ENCODE measurements at places on chromosomes 6 and 20.
A peak's percentile ranks its signal among the peaks of the same experiment; 100 is the strongest.

- peak; percentile 82 for ATAC-seq
Measured at GRCh38 chr6:42783177-42783875, 1.5 kb downstream of the BICRAL start.

- ATAC-seq = no peak
Measured at GRCh38 chr6:116127771-116128493, 2.0 kb upstream of the COL10A1 start.

DNA sequence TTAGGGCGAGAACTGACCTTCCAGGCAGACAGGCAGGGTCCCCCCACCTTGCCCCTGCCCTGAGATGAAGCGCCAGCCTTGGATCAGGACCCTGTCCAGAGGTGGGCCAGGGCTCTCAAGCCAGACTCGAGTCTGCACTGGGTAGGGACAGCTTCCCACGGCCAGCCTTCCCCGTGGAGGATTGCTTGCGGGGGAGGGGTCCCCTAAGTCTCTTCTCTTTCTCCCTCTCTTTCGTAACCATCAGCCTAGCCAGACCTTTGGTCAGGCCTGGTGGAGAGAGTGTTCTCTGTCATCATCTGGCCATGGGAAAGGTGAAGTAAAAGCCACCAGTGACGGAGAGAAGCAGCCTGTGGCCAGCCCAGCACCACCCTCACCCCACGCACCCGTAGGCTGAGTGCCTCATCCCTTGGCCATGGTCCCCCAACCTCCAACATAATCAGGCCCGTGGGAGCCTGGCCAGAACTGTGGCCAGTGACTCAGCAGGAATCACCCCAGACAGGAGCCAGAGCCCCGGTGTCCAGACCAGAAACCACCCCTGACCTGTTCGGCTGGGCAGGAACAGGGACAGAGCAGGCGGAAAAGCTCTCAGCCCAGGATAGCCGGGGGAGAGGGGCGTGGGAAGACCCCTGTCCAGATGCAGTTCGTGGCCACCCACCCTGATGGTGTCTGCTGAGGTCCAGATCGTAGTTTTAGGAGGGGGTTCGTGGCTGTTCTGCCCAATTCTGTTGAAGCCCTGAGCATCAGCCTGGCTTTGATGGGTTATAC is 47.1 kb downstream of the SNAI1 start:
- no peak for ATAC-seq

DNA sequence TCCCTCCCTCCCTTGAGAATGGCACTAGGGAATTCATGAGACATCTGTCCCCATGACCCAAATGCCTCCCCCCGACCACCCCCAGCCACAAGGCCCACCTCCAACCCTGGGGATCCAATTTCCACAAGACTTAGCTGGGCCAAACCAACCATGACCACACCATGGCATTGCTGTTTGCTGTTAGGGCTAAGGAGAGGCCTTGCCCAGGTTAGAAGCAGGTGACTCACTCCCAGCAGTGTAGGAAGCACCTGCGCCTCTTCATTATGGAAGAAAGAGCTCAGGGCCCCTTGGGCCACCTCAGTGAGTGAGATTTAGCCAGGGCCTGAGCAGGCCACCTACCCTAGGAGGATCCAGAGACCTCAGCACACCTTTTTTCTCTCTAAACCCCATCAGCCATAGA is 337.9 kb downstream of the TAF4 start:
- ATAC-seq = no peak

- ATAC-seq = no peak
Measured at GRCh38 chr20:41599699-41600104, 18.5 kb downstream of the CHD6 start.

- ATAC-seq = no peak
Measured at GRCh38 chr6:85403331-85404015, 46.4 kb upstream of the NT5E start.

GRCh38 chr6:142695016-142695415 is 250.0 kb downstream of the HIVEP2 start:
- no peak for ATAC-seq

- ATAC-seq = peak; percentile 62
Measured at GRCh38 chr20:43799150-43799711, 72.4 kb upstream of the GTSF1L start.

- no peak for ATAC-seq
Measured at GRCh38 chr6:39835821-39836295, 43.7 kb downstream of the DAAM2 start.

DNA sequence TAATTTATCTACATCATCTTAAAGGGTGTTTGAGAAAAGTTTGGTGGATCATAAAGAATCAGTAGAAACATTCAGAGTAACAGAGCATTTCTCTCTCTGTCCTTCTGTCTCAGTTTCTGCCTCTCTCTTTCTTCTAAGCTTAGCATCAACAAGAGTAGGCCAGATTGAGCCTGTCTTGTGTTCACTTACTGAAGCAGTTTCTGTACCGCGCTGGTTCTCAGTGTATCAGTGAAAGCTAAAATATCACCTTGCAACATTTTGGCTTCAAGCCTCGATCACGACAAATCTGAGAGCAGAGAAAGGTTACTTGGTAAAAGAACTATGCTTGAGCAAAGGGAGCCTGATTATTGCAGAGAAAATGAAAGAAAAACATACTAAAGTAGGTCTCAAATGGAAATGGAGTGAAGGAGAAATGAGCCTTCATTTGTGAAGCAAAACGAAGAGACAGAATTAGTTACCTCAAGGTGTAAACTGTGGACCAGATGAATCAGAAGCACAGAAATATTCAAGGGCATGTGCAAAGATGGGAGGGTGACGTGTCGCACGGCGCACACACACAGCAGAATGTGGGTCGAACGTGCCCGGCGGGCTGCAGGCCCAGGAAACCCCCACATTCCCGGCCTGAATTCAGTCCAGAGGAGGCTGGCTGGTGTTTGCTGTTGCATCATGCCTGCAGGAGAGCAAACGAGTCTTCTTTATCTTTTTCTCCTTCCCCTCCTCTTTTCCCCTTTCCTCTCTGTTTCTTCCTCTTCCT is 509.3 kb downstream of the QKI start:
- no peak for ATAC-seq

DNA sequence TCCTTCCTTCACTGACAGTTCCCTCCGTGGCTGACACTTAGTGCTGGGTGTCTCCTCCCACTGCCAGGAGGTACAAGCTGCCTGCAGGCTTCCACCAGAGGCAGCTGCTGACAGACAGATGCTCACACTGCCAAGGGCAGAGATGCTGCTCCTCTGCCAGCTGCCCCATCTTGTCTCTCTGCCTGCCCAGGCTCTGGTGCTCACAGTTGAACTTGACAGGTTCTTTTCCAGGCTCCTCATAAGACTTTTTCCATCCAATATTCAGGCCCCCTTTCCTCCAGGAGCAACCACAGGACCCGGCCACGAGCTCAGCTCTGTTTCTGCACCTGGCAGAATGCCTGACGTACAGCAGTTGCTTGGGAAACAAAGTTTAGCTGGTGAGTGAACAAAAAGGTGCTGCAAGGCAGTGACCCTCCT is 79.8 kb downstream of the PSMB1 start:
- no peak for ATAC-seq

DNA sequence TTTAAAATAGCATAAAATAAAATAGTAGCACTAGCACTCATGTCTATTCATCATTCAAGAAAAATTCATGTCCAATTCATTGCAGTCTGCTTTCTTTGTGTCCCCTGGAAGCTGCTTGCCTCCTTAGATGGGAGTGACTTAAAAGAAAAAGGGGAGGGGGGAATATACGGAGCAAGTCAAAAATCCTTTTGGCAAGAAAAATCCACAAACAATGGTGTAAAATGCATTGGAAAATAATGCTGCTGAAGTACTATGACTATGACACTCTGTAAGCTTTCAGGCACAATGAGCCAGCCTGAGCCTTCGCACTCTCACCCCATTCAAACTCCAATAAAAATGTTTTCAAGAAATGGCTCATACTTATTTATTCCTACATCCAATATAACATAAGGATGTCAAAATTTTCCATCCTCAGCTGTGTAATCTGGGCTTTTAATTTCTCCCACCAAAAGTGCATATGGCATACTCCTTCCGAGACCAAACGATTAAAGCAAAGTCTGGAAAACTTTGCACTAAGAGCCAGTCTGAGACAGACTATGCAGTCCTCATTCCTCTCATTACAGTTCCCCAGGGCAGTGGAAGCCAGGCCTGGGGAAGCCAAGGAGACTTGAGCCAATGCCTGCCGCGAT is 790 bp downstream of the NEDD9 start:
- ATAC-seq = no peak

DNA sequence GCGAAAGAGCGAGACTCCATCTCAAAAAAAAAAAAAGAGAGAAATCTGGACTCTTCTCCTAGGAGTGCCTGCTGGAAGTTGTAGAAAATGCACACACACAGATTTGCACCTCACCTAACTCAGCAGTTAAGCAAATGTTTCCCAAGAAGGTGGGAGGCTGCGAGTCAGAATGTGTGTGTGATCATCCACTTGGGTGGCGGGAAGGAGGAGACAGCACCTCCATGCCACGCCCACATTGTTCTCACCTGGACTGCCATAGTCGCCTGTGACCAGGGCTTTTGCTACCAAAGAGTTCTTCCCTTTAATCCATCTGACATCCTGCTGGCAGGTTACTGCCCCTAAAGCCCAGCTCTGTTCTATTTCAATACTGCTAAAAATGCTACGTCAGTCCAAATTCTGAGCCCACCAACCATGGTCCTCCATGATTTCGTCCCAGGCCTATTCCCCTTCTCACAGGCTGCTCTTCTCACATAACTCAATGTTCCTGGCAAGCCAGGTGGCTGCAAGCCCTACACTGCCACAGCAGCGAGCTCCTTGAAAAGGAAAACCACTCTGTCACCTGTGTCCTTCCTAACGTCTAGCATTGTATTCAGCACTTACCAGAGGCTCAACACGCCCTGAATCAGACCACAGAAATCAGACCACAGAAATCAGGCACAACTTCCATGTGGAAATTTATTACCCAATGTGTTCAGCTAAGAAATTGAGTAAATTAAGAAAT is 77.5 kb downstream of the PSMG4 start:
- no peak for ATAC-seq

DNA sequence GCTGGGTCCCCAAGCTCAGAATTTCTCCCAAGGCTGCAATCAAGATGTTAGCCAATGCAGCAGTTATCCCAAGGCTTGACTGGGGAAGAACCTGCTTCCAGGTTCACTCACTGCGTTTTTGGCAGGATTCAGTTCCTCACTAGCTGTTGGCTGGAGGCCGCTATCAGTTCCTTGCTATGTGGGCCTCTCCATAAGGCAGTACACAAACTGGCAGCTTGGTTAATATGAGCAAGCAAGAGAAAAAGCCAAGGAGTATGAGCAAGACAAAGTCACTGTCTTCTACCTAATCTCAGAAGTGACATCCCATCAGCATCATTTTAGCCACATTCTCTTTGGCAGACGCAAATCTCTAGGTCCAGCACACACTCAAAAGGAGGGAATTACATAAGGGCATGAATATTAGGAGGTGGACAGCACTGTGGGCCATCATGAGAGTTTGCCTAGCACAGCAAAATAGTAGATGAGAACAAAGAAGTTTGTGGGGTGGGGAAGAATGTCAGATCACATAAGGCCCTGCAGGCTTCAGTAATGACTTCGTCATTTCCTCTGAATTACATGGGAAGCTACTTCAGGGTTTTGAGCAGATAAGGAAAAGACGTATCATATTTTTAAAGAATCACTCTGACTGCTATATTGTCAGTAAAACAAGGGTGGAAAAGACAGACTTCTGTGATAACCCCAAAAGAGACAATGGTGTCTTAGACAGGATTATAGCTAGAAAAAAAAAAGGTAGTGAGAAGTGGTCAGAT is 25.5 kb downstream of the LMBRD1 start:
- ATAC-seq = no peak

DNA sequence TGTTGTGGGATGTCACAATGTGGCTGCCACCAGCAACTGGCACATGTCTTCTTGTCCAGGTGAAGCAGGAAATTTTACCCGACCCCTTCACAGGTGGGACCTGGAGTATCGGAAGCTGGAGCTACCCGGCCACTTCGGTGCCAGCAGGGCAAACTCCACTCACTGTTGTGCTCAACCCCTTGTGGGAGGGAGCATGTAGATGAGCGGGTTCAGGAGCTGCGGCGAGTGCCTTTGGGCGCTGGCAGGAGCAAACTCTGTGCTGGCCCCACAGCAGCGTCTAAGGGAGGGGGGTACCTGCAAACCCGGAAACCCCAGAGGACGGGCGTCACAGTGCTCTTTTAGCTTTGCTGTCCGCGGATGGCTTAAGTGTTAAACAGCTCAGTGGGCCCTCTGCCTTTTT is 20.7 kb upstream of the SULF2 start:
- ATAC-seq = no peak

- ATAC-seq = peak; percentile 64
Measured at GRCh38 chr6:109491207-109491938, 8.4 kb upstream of the ZBTB24 start.

- ATAC-seq = no peak
Measured at GRCh38 chr6:32220021-32220420, 3.8 kb downstream of the NOTCH4 start.

DNA sequence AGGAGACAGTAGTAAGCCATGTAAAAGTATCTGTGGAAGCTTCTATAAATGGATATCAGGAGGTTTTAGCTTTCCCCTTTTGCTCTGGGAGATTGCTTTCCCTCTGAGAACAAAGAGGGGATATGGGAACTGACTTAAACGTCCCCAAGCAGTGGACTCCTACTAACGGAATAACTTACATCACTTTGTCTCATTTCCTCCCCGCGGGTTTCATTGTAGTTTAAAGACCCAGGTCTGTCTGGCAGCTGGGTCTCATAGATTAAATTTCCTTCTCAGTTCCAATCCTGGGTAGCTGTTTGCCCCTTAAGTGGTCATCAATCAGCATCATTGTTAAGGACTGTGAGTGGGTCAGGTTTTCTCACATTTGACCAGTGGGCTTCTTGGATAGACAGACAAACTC is 68.7 kb downstream of the PLAGL1 start:
- no peak for ATAC-seq

DNA sequence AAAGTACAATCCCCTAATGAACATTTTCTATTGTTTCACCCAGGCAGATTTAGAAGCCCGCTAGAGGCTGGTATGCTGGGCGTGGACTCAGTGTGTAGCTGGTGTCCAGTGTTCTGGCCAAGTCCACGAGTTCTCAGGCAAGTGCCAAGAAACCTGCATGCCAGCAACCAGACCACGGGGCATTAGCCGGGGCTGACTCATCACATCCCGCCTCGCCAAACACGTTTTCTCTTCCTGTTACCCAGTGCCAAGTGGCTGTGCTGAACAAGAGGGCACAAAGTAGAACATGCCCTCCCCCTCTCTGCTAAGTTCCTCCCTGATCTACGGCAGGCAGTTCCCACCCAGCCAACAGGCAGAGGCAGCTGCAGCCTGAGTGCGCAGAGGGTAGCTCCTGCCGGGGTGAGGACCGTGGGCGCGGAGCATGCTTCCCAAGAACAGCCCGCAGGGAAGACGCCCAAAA is 29.6 kb downstream of the RAMACL start:
- ATAC-seq = peak; percentile 39

- ATAC-seq = no peak
Measured at GRCh38 chr6:30206799-30207618, 6.2 kb downstream of the TRIM26 start.

GRCh38 chr6:163014736-163015135 is 287.0 kb downstream of the PACRG start:
- no peak for ATAC-seq

Measured in stimulated activated memory B cell treated with anti-CD40 and anti-IgM and Interleukin-4, amounts not matched to agents 10 μg/mL and 1 μg/mL and 100 μg/mL, for 72 hours (primary cell).